ENCODE measurements at places on chromosomes 5 and 9. TPM values are rescaled to one million over a fixed set of nuclear protein-coding genes. Genes with fewer than 3 reads are reported as not detected.

HSPB3 gene
- total RNA-seq, result not detected

GFRA3 gene
- total RNA-seq, result 0.11 TPM

RGMB gene
- 8.1 TPM for total RNA-seq

CTSV gene
- 11.7 TPM for total RNA-seq

IFNE gene
- total RNA-seq, result 2.1 TPM

ISL1 gene
- total RNA-seq, result not detected

LCN9 gene
- not detected for total RNA-seq

FST gene
- 4.5 TPM for total RNA-seq

SCGB3A2 gene
- not detected for total RNA-seq

All from A549 treated with ZK216348 at 1 μM for 4 hours (cell line).